ENCODE measurements at places on chromosomes 12 and 14. TPM values are rescaled to one million over a fixed set of nuclear protein-coding genes. Genes with fewer than 3 reads are reported as not detected.

Gene FBRSL1
- total RNA-seq: 5.2 TPM

Gene ITGA5
- total RNA-seq: 239 TPM

Gene DNAI7
- 4.2 TPM for total RNA-seq

Gene LGR5
- total RNA-seq: 7.8 TPM

GRCh38 chr12:118960865-118961264 lies 20.5 kb upstream of the SRRM4 start:
- DNase-seq: no peak

DNA sequence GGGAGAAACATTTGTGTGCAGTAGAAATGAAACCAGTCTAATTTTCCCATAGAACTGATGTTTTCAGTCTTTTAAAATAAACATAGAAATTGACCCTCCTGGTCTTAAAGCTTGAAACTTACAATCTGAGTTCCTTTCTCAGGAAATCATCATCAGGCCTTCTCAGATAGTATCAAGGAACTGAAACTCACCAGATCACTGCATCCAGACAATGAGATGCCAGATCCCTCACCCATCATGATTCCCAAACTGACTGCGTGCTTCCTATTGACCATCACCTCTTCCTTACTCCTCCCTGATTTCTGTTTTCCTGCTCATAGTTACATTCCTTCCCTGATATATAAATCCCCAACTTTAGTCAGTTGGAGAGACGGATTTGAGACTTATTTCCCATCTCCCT lies 195.0 kb upstream of the AMIGO2 start:
- no peak for DNase-seq

DNA sequence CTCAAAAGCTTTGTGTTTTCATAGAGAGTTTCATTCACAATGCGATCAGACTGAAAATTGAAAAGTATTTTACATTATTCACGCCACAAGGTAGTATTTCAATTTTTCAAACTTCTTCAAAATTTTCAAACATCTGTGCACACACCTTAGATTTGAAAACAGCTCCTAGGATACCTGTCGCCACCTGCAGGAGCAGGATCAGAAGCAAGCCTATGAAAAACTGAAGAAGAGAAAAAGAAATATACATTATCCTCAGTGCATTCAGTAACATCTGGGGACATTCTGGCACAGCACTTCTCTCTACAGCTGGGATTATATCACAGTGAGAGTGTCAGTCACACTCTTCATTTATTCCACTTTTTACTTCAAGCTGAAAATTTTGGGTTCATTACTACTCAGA lies 19.8 kb downstream of the TSPAN8 start:
- no peak for DNase-seq

GRCh38 chr12:28506271-28506670 lies 316.0 kb downstream of the CCDC91 start:
- no peak for DNase-seq

DNA sequence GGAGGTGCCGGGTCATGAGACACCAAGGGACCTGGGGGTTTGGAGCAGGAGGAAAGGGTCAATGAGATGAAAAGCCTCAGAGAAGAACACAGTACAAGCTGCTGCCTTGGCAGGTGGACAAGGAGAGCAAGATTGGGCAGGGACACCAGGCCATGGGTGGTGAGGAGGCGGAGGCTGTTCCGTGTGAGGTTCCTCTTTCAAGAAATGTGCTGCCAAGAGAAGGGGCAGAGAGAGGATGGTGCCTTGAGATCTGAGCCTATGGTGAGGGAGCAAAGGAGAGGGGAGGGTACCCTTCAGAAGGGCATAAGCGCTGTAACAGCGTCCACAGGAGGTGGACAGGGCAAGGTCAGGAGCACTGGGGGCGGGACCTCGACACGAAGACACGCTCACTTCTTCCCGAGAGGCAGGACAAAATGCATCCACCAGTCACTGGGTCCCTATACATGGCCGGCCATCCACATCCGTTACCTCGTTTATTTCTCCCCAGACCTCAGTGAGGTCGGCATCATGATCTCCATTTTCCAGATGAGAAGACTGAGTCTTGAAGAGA lies 100.2 kb downstream of the B4GALNT3 start:
- DNase-seq: no peak

DNA sequence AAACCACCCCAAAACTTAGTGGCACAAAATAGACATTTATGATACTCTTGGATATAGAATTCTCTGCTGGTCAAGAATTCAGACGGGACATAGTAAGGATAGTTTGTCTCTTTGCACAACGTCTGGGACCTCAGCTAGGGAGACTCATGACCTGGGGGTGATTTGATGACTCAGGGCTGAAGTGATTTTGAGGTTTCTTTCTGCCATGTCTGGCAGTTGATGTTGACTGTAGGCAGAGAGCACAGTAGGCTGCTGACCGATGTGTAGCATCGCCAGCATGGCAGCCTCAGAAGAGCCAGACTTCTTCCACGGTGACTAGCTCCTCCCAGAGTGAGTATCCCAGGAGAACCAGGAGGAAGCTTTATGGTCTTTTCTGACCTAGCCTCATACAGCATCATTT lies 88.9 kb upstream of the FRMD6 start:
- no peak for DNase-seq

- no peak for DNase-seq
Measured at GRCh38 chr14:104723651-104724406, at the start of gene ADSS1. Gene ADSS1 (plus strand): TSS chr14:104724229. CDS start chr14:104724271, 42 bp downstream.

DNA sequence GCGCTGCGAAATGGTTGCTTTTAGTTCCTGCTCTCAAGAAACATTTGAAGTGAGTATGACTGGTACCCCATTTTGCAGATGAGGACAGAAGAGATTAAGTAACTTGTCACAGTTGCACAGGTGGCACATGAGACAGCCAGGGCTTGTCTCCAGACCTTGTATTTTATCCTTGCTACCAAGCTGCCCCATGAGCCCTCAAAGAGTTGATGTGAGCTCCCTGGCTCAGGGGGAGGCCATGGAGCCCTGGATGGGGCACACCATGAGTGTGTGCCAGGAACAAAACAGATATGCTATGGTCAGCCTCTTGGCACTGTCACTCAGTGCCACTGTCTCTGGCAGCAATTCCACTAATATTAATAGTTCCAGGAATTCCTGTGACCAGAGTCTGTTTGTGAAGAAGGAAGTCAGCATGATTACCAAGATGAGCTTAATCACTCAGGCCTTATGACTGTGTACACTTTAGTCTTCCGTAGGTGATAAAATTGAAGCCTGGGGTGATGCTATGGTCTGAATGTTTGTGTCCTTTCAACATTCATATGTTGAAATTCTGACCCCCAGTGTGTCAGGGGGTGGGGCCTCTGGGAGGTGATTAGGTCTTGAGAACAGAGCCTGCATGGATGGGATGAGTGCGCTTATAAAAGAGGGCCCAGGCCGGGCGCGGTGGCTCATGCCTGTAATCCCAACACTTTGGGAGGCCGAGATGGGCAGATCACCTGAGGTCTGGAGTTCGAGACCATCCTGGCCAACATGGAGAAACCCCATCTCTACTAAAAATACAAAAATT lies 806.8 kb downstream of the AACS start:
- no peak for DNase-seq

DNA sequence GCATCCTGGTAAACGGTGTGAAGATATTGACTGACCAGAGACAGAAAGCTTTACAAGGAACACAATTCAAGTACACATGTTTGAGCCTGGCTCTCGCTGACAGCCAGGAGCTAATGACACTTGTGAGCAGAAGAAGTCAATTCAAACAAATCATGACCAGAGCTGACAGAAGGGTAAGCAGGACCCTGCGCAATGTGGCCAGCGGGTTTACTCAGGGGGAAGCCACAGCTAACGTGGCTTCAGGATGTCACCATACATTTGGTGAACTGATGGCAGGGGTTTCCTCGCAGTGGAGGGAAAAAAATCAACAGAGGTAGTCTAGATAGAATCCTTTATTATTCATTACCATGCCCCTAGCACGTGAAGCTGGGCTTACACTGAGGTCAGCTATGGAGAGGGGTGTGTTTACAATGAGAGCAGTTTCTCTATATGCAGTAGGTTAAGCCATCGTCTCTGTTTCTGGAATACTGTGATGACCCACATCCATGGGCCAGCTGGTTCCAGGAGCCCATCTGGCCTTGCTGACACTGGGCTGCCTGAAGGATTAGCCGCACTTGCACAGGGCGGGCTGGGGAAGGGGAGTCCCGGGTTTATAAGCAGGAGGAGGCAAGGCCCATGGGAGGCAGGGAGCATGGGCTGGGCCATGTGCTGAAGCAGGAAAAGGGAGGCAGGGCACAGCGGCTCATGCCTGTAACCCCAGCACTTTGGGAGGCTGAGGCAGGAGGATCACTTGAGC lies 198.2 kb upstream of the PRMT8 start:
- DNase-seq: no peak

DNA sequence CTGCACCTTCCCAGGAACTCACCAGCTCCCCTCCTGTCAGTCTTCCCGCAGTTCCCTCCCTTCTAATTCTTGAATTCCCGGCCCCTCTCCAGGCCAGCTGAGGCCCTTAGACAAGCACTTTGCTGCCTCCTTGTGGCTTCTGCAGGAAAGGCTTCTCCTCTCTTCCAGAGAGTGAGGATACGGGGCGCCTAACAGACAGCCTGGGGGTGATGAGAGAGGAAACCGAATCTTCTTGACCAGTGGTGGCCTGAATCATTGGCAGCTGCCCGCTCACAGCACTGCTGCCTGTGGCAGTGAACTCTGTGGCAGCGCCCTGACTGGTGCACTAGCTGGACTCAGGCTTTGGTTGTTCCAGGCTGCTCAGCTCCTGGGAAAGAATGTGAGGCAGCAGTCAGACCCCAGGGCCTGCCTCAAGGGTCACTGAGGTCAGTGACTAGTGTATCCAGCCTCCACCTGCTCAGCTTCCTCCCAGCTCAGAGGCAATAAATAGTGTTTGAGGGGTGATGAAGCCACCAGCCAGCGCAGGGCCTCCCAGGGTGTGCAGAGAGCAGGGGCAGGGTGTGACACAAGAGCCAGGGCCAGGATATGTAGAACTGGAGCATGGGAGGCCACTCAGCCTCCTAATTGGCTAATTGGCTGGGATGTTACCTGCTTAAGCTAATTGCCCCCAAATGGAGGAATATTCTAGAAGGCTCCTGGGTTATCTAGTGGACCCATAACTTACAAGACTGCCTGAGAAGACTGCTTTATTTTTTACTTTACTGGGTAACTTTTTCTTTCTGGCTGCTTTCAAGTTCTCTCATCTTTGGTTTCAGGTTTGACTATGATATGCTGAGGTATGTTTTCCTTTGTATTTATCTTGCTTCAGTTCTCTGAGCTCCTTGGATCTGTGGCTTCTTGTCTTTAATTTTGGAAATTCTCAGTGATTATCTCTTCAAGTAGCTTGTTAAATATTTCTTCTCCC lies 12.9 kb upstream of the MCRS1 start:
- DNase-seq: peak; percentile 76

- DNase-seq: no peak
Measured at GRCh38 chr14:24279301-24280186, 8.1 kb upstream of the RABGGTA start.

DNA sequence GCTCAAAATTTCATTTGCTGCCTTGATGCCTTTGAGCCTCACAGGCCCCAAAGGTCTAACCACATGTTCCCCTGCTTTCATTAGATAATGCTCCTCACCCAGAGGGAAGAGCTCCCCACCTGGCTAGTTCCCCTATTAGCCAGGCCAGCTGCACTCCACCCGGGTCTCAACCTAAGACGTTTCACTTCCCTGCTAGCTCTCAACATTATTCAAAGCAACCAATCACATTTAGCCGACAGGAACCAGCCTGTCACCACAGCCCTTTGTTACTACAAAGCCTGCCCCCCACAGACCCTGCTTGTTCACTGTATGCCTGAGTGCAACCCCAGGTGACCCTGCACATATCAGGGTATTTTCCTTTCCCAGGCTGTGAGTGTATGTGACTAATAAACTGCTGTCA lies 78.6 kb downstream of the SLC15A5 start:
- DNase-seq: no peak

Data from fibroblast of the aortic adventitia (primary cell).